T-cell (primary cell): ENCODE measurements at places on chromosomes 5 and 9.

DNA sequence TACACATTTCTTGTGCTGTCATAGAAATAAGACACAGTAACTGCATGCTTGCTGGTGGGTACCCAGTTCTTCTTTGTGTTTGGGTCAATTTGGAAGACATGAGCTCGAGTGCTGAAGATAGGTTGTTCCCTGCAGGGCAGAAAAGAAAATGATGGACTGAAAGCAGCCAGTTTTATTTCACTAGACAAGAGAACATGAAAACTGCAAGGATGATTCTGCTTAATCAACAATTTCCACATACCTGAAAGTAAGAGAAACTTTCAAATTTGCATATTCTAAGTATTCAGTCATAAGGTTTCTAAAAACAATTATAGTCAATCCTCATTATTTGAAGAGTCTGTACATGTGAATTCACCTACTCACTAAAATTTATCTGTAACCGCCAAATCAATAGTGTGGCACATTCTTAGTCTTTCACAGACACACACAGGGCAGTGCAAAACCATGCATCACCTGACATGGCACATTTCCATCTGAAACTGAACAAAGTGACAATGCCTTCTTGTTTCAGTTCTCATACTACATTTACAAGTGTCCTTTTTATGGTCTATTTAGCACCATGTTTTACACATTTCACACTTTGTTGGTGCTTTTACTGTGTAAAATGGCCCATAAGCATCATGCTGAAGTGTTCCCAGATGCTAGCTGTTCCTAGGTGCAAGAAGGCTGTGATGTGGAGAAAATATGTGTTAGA is 56.9 kb downstream of the HOMER1 start:
- no peak overlapping the region for H3K27ac ChIP-seq
- no peaks in the 10 kb centered on the region for H3K27me3 ChIP-seq
- no peaks in the 10 kb centered on the region for H3K4me1 ChIP-seq
- H3K36me3 ChIP-seq: no peaks in the 10 kb centered on the region

GRCh38 chr9:129550199-129550839 is 70.6 kb downstream of the C9orf50 start:
- no peak overlapping the region for H3K27ac ChIP-seq
- H3K27me3 ChIP-seq: no peaks in the 10 kb centered on the region
- H3K36me3 ChIP-seq: no peaks in the 10 kb centered on the region

GRCh38 chr5:67516948-67517565 is 320.5 kb upstream of the CD180 start:
- H3K4me3 ChIP-seq: no peak overlapping the region
- H3K36me3 ChIP-seq: no peaks in the 10 kb centered on the region
- H3K4me1 ChIP-seq: peaks cover 40% of the 10 kb centered on the region
- H3K27me3 ChIP-seq: no peaks in the 10 kb centered on the region

GRCh38 chr5:159553792-159554191 is 223.5 kb upstream of the IL12B start:
- no peaks in the 10 kb centered on the region for H3K27me3 ChIP-seq
- DNase-seq: no peak
- no peaks in the 10 kb centered on the region for H3K36me3 ChIP-seq
- H3K4me3 ChIP-seq: no peak overlapping the region

GRCh38 chr5:56054666-56055065 is 59.9 kb upstream of the IL6ST start:
- no peak for DNase-seq
- no peaks in the 10 kb centered on the region for H3K36me3 ChIP-seq
- H3K27ac ChIP-seq: no peak overlapping the region
- H3K4me1 ChIP-seq: peaks cover 54% of the 10 kb centered on the region
- no peaks in the 10 kb centered on the region for H3K27me3 ChIP-seq

DNA sequence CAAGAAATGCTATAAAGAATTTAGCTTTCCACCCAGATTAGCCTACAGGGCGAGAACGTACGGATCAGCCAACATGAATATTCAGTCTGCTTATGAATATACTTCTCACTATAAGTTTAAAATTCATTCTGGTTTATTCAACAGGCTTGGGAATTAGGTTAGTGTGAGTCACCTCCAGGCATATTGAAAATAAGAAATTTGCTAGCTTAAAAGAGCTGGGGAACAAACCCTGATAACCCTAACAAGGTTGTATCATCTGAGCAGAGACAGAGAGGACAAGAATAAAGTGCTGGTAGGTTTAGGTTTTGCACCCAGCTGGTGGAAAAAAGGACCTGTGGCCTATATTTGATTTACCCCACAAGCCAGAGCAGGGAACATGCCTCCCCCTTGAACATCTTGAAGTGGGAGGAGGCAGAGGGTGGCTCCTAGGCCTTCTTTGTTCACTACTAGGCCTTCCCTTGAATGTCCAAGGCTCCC is 12.3 kb downstream of the FNBP1 start:
- H3K27me3 ChIP-seq: no peaks in the 10 kb centered on the region
- H3K4me3 ChIP-seq: no peak overlapping the region
- H3K36me3 ChIP-seq: peaks cover 6% of the 10 kb centered on the region
- H3K4me1 ChIP-seq: peaks cover 84% of the 10 kb centered on the region

DNA sequence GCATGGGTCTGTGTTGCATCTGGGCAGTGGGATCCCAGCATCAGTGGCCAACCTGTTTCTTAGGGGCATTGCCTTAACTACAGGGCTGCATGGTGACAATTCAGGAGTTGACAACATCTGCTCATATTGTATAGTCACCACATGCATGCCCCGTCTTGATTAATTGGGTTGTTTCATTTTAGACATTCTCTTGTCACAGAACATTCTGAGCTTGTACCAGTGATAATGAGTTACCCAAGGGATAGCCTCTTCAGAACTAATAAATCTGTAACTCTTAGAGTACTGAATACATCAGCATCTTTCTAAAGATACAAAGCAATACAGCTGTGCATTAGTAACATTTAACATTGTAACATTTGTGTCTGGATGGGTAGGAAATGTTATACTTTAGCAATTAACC is 426.5 kb upstream of the CD180 start:
- no peaks in the 10 kb centered on the region for H3K4me1 ChIP-seq
- H3K27me3 ChIP-seq: no peaks in the 10 kb centered on the region
- H3K36me3 ChIP-seq: no peaks in the 10 kb centered on the region
- no peak for DNase-seq

DNA sequence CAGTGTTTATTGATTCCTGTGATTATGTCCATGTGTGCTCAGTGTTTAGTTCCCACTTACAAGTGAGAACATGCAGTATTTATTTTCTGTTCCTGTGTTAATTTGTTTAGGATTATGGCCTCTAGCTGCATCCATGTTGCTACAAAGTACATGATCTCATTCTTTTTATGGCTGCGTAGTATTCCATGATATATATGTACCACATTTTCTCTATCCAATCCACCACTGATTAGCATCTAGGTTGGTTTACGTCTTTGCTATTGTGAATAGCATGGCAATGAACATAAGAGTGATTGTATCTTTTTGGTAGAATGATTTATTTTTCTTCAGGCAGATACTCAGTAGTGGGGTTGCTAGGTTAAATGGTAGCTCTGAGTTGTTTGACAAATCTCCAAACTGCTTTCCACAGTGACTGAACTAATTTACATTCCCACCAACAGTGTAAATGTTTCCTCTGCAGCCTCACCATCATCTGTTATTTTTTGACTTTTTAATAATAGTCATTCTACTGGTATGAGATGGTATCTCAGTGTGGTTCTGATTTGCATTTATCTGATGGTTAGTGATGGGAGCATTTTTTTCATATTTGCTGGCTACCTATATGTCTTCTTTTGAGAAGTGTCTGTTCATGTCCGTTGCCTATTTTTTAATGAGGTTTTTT is 47.5 kb upstream of the ELL2 start:
- no peak overlapping the region for H3K27ac ChIP-seq
- H3K27me3 ChIP-seq: no peaks in the 10 kb centered on the region
- no peaks in the 10 kb centered on the region for H3K36me3 ChIP-seq
- H3K4me3 ChIP-seq: no peak overlapping the region

DNA sequence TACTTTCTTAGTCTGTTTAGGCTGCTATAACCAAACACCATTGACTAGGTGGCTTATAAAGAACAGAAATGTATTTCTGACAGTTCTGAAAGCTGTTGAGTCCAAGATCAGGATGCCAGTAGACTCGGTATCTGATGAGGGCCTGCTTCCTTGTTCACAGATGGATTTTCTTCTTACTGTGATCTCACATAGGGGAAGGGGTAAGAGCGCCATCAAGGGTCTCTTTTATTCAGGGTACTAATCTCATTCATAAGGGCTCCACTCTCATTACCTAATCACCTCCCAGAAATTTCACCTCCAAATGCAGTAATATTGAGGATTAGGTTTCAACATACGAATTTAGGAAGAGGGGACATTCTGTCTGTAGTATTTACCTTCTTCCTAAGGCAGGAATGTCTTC is 384.0 kb upstream of the DMAC1 start:
- H3K4me3 ChIP-seq: no peak overlapping the region
- H3K27ac ChIP-seq: no peak overlapping the region
- no peaks in the 10 kb centered on the region for H3K36me3 ChIP-seq
- DNase-seq: no peak

DNA sequence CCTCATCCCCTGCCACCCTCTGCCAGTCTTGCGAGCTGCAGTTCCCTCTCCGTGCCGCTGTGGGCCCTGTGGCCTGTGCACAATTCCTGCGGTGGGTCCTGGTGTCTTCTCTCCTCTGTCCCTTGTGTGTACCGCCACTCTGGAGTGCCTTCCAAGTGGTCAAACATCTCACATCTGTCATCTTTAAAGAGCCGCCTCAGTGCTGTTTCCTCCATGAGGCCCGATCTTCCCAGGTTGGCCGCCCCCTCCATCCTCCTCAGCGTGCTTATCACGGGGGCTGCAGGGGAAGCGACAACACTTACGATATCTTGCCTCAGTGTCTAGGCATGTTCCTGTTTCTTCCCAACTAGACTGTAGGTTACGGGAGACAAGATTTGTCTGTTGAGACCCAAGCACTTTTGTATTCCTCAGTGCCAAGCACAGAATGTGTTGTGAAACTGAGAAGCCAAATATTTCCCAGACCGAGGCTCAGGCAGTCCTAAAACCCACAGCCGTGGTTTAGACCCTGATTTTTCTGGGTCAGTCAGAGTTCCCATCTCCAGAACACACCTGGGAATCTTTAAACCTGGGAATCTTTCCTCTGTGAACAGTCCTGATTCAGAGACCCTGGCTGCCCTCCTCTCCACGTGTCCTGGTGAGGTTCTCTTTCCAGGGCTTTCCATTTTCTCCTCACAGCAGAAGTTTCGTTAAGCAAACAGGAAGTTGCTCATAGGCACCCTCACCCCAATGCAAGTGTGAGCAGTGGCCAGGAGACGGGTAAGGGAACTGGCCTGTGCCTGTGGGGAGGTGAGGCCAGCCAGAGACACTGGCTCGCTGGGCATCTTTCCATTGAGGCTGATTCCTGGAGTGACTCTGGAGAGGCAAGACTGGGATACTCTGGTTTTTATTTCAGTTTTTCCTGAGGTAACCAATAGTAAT is 28.8 kb downstream of the SLC46A2 start:
- H3K27me3 ChIP-seq: no peaks in the 10 kb centered on the region
- no peak for DNase-seq
- no peak overlapping the region for H3K4me3 ChIP-seq
- no peak overlapping the region for H3K27ac ChIP-seq
- H3K4me1 ChIP-seq: no peaks in the 10 kb centered on the region

DNA sequence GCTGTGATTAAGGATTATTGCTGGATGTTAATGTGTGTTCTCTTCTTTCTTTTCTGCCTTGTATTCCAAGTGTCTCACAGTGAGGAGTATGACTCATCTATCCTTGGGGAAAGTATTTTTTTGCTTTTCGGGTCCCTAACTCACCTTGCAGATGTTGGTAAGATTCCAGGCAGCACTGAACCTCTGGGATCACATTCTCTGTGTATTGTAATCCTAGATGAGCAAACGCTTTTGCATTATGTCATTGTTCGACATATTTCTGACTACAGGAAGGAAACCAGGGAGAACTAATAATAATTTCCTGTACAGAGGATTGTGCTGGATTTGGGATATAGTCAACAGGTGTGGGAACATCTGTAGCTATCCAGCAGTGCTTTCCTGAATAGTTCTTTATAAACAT is 246.1 kb upstream of the TUT7 start:
- H3K27me3 ChIP-seq: no peaks in the 10 kb centered on the region
- no peak for DNase-seq
- H3K27ac ChIP-seq: no peak overlapping the region
- H3K4me3 ChIP-seq: no peak overlapping the region

- no peak overlapping the region for H3K27ac ChIP-seq
- H3K27me3 ChIP-seq: no peaks in the 10 kb centered on the region
- H3K4me1 ChIP-seq: peaks cover 3% of the 10 kb centered on the region
- H3K36me3 ChIP-seq: no peaks in the 10 kb centered on the region
- no peak for DNase-seq
Measured at GRCh38 chr9:8332871-8333270, 533.3 kb upstream of the DMAC1 start.

GRCh38 chr5:5139777-5140478 is at the start of gene ADAMTS16:
ADAMTS16 (plus strand) TSS chr5:5140330; CDS start chr5:5140468, 138 bp downstream.
- H3K36me3 ChIP-seq: no peaks in the 10 kb centered on the region
- DNase-seq: no peak
- no peak within 1 kb of the TSS for H3K27ac ChIP-seq
- H3K4me1 ChIP-seq: no peaks in the 10 kb centered on the region

- no peak for DNase-seq
- no peaks in the 10 kb centered on the region for H3K4me1 ChIP-seq
- no peak overlapping the region for H3K4me3 ChIP-seq
- H3K27ac ChIP-seq: no peak overlapping the region
- H3K36me3 ChIP-seq: no peaks in the 10 kb centered on the region
Measured at GRCh38 chr9:87872079-87872624, 10.5 kb upstream of the SPATA31E1 start.

DNA sequence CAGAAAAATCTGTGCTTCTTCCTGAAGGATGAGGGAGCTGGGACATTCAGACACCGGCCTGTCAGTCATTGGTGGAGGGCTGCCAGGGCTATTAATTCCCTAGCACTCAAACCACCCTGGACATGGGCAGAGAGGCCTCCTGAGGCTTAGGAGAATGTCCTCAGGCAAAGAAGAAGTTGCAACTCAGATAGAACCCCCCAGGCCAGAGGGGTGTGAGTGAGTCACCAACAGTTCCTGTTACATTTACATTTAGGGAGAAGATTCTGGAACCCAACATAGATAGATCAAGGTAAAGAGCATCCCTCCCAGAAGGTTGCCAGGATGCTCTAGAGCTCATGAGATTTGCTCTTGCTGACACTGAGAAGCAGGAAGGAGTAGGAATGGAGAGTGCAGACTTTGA is 29.2 kb upstream of the SYK start:
- no peak for DNase-seq
- no peak overlapping the region for H3K4me3 ChIP-seq
- H3K36me3 ChIP-seq: no peaks in the 10 kb centered on the region
- H3K27me3 ChIP-seq: no peaks in the 10 kb centered on the region

DNA sequence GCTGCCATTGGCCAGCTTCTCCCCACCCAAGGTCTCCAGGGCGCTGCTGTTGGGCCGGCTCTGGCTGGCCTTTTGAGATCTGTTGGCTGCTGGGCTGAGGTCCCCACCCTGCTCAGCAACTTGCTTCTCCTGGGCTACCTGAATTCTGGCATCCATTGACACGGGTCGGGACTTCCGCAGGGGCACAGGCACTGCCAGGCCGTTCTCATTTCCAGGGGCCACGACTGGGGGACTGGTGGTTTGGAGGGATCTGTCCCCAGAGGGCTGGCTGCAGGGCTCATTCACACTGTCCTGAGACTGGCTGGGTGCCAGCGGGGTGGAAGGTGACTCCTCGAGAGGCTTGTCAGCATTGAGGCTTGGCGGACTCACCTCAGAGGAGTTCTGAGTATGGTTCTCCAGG is 87.1 kb upstream of the FBXW11 start:
- no peak overlapping the region for H3K27ac ChIP-seq
- H3K36me3 ChIP-seq: peaks cover 94% of the 10 kb centered on the region
- no peak overlapping the region for H3K4me3 ChIP-seq
- H3K27me3 ChIP-seq: no peaks in the 10 kb centered on the region
- H3K4me1 ChIP-seq: peaks cover 3% of the 10 kb centered on the region
- DNase-seq: no peak
